ENCODE measurements at places on chromosomes 3 and 15.
A peak's percentile ranks its signal among the peaks of the same experiment; 100 is the strongest.

DNA sequence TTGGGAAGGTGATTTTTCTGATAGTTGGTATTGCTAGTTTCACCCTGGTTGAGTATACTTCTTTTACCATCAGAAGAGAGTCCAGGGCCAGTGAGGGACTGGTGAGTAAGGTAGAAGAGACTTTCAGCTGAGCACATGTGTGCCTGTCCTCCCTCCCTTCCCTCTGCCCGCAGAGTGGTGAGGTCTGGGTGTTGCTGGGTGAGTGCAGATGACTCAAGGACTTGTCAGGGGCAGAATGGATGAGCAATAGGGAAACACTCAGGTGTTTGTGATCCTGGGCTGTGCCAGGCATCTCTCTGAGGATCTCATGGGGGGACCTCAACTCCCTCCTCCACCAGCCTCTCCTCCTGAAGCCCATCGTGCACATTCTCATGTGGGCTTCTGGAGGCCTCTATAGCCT, 76.0 kb upstream of the GSK3B start:
- peak; percentile 70 for DNase-seq

- peak; percentile 19 for DNase-seq
Observed at GRCh38 chr3:146223401-146224373, 27.2 kb downstream of the PLSCR4 start.

DNA sequence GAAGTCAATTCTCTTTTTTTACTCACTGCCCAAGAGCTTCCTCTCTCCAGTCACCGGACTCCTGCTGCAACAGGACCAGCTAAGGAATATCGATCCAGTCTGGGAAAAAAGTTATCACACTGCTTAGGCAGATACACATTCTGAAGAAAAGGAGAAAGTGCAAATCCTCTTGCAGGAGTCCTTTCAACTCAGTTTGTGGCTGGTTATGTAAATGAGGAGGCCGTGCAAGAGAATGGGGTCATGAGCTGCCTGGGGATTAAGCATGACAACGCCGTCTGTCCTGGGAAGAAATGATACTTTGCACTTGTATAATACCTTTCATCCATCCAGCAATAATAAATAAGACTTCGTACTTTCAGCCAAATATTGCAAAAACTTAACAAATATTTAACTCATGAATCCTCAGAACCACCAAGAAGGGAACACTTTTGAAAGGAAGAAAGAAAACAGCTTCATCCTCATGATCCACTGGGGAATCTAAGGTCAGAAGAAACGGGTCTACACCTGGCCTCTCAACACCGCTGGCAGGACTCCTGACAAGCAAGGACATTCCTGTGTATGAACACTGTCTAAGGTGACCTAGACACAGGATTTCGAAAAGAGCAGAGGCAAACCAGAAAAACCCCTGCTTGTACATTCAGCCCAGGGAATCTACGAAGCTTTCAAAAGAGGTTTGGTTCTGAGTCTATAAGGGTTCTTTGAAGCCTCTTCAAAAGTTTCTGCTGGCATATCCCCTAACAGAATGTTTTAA, 13.1 kb upstream of the WWTR1 start:
- no peak for DNase-seq

DNA sequence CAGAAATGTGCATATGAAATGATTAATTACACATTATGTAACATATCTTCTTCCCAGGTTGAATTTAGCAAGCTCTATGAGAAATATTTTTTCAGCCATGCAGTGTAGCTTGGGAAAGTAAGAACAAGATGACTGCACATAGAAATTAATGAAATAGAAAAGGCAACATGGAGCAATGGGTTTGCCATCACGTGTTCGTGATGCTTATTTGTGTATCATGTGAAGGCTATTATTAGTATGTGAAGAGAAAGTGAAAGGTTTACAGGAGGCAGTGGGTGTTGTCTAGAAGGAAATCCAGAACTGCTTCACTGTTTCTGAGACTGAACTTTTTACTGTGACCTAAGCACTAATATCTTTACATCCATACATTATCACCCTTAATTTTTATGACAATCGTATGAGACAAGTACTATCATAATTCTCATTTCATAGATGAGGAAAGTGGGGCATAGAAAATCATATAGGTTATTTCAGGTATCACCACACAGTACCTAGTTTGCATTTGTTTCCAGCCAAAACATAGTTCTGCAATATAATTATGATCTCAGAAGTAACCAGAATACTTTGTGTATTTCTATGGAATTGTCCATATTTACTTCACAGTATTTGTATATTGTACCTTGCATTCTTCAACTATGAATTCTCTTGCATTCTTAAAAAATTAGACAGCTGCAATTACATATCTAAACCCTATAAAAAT, 14.9 kb downstream of the SERPINI1 start:
- no peak for DNase-seq

DNA sequence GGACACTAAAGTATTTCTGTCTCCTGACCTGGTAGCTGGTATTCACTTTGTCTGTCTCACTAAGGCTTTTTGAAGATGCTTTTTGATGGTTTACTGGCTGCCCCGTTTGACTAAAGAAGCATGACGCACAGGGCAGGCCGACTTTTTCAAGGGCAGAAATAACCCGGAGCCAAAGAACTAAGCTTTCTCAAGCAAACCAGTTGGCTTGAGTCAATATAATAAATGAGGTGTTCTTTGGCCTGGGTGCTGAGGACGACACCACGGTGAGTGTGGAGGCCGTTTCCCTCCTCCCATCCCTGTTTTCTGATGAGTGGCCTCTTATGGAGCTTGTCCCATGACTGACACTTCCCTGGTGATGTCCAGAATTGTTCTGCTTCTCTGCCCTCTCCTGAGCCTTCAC, 220.9 kb downstream of the ITPR1 start:
- no peak for DNase-seq
